ENCODE measurements at places on chromosomes 4 and X.

- no peak for DNase-seq
Observed at GRCh38 chr4:146975527-146975926, 29.9 kb upstream of the TTC29 start.

DNA sequence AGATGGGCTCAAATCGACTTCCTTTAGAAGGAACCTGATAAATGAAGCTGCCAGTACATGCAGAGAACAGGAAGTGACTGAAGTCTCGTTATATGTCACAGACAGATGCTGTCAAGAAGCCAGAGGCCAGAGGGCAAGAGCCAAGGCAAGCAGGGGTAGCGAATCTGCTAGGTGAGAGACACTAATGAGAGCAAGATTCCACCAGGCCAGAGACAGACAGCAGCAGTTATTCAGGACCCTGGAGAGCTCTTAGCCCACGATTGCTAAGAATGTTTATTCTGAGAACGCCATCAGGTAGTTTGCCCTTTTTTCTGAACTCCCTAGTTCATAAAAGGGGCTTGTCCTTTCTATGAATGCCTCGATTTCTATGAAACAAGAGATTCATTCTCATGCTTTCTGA, 73.7 kb downstream of the BEND2 start:
- DNase-seq, result no peak

GRCh38 chrX:44267116-44267515, 76.4 kb downstream of the EFHC2 start:
- no peak for DNase-seq

- no peak for DNase-seq
Observed at GRCh38 chr4:124390861-124391260, 321.7 kb downstream of the ANKRD50 start.

- DNase-seq, result no peak
Observed at GRCh38 chr4:164357957-164358356, 396.0 kb upstream of the SMIM31 start.

GRCh38 chr4:158769175-158769921, 522 bp downstream of the FNIP2 start:
- peak; percentile 12 for DNase-seq

DNA sequence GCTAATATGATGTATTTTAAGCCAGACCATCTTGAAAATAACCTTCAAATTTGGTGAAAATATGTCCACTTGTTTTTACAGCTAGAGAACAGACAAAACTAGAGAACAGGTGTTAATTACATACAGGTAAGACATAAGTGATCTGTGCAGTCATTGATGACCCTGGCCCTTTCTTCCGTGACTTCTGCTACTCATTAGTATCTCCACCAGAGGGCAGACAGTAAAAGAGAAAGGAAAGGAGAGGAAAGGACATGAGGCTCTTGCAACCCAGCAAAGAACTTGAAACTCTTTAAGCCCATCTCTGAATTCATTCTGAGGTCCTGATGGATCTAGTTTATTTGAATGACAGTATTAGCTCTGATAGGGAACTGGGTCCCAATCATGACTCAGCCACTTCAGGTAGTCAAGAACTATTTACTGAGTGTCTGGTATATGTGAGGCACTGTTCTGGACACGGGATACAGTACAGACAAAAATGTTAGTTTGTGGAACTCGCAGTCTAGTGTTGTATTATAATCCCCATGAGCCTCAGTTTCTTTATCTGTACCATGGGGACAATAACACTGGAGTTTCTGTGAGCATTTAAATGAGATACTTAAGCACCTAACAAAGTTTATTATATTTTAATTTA, 121.0 kb upstream of the TEX13D start:
- DNase-seq, result no peak

- no peak for DNase-seq
Observed at GRCh38 chr4:16416601-16417000, 190.3 kb upstream of the TAPT1 start.

GRCh38 chr4:104015680-104016079, 295.9 kb upstream of the TACR3 start:
- no peak for DNase-seq

DNA sequence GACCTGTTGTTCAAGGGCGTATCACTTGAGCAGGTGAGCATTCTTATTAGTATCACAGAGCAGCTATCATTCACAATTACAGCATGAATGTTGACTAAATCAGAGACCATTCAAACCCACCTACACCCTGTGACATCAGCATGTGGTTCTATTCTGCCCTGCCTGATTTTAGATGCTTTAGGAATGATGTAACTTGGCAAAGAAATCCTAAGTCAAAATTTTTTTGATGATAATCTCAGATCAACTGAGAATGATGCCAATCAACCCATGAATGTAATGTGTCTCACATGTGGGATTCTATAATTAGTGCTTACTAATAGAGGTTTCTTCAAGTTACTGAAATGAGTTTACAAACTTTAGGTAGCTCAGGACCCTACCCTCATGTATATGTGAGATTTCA, 13.4 kb upstream of the CHIC2 start:
- DNase-seq, result no peak

- DNase-seq, result no peak
Observed at GRCh38 chrX:113455582-113455981, 615.0 kb upstream of the AMOT start.

DNA sequence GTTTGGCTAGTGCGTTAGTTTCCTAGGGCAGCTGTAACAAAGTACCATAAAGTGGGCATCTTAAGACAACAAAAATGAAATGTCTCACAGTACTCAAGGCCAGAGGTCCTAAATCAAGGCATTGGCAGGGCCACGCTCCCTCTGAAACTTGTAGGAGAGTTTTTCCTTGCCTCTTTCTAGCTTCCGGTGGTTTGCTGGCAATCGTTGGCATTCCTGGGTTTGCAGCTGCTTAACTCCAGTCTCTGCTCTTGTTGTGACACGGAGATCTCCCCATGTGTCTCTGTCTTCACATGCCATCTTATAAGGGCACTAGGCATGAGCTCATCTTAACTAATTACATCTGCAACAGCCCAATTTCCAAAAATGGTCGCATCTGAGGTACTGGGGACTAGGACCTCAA, 362.0 kb upstream of the BOD1L1 start:
- DNase-seq, result no peak

DNA sequence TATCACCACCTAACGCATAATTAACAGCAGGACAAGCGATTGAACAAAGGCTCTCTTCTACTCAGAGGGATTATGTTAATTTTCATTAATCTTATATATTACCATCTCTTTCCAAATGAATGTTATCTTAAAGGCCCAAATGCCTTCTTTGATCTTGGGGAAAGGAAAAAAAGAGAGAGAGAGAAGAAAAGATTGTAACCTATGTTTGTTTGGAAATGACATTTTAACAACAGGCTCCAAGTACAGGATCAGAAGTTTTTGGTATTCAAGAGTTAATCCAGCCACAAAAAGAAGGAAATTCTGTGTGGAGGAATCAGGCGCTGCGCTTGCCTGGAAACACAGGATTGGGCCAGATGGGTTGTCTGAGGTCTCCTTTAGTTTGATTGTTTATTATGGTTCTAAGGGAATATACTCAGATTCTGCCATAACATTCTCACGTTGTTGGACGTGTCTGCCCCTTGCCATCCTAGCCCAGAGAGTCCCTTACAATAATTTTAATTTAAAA, 100.7 kb upstream of the STX18 start:
- DNase-seq, result no peak

- no peak for DNase-seq
Observed at GRCh38 chr4:125582302-125582701, 267.5 kb downstream of the FAT4 start.

- DNase-seq, result no peak
Observed at GRCh38 chrX:46400530-46401443, 144.4 kb downstream of the ZNF674 start.

GRCh38 chrX:56751071-56751470, 22.0 kb downstream of the NBDY start:
- no peak for DNase-seq

DNA sequence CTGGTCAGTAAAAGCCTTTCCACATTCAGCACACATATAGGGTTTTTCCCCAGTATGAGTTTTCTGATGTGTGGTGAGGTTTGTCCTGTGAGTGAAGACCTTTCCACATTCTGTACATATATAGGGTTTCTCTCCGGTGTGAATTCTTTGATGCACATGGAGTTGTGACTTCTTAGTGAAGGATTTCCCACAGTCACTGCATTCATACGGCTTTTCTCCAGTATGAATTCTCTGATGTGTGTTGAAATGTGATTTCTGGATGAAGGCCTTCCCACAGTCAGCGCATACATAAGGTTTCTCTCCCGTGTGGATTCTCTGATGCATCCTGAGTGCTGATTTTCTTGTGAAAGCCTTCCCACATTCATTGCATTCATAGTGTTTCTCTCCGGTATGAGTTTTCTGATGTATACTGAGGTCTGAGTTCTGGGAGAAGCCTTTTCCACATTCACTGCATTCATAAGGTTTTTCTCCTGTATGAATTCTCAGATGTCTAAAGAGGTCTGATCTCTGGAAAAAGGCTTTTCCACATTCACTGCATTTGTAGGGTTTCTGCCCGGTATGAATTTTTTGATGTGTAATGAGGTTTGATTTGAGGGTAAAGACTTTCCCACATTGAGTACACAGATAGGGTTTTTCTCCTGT, 34.7 kb downstream of the ZNF41 start:
- DNase-seq, result no peak

DNA sequence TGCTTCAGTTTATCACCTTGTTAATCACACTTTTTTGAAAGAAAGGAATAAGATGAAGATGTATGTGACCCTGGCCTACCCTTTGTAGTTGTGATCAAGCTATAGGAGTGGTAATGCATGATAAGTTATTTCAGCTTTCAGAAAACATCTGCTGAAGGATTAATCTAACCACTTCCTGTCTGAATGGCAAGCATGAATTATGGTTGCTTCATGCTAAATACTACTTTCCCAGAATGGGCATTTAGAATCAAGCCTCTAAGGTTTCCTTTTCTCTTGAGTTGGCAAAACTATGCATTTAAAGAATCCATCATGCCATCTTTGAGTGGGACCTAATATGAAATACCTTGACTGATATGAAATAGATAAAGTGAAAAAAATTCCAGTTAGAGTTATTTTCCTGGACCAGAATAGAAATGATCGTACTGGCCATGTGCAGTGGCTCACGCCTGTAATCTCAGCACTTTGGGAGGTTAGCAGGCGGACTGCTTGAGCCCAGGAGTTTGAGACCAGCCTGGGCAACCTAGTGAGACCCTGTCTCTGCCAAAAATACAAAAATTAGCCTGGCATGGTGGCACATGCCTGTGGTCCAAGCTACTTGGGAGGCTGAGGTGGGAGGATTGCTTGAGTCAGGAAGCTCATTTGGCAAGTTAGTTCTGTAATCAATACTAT, 59.1 kb downstream of the ANXA3 start:
- DNase-seq, result no peak

DNA sequence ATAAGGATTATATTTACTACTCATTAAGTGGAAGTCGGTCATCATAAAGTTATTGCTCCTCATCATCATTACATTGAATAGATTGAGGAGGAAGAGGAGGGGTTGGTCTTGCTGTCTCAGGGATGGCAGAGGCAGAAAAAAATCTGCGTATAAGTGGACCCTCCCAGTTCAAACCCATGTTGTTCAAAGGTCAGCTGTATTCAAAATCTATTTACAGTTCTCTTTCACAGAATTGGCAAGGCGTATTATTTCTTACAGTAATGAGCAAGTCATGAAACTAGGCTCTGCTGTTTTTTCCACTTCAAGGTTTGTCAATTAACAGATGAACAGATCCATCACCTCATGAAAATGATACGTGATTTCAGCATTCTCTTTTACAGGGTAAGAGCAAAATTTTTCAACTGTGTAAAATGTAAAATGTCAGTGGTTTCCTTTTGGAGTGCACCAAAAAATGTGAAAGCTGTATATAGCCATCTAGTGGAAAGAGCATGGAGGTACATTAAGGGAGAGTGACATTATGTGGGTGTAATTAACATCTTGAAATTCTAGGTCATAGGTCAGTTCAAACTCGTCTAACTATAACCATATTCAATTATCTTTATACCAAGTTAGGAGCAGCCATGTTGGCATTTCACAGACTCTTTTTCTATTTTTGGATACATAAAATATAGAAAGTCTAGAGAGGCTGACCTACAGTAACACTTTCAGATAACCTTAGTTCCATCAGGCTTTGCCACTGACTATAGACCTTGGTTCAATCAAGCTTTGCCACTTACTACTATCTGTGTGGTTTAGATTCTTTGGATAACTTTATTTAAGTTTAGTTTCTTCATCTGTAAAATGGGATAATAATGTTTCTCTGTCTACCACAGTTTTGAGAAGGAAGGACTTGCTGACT, 30.1 kb downstream of the NEIL3 start:
- no peak for DNase-seq

GRCh38 chr4:113844369-113844768, 82.8 kb upstream of the CAMK2D start:
- no peak for DNase-seq

DNA sequence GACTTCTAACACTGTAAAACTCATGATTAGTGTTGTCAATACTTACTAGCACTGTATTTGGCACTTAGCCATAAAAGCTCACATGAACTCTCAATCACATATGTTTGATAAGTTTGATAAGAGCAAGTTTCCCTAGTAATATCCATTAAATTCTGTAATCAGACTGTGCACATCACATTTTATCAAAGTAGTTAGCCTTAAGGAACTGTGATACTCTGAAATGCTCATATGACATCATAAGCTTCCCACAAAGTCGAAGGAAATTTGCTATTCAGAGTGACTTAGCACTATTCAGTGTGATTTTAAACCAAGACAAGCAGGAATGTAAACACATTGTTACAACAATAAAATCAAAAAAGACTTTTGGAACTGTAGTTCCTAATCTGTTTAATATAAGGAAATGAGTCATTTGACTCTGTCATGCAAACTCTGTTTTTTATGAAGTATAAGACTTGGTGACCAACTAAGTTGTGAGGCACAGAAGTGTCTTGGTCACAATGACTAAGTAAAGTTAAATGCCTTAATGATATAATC, 6.7 kb downstream of the SLC7A11 start:
- no peak for DNase-seq

GRCh38 chr4:25658357-25658771, 2.7 kb downstream of the SLC34A2 start:
- no peak for DNase-seq

- no peak for DNase-seq
Observed at GRCh38 chr4:127734976-127735375, 4.8 kb downstream of the SLC25A31 start.

- DNase-seq, result no peak
Observed at GRCh38 chr4:126799971-126800574, 832.7 kb upstream of the INTU start.

DNA sequence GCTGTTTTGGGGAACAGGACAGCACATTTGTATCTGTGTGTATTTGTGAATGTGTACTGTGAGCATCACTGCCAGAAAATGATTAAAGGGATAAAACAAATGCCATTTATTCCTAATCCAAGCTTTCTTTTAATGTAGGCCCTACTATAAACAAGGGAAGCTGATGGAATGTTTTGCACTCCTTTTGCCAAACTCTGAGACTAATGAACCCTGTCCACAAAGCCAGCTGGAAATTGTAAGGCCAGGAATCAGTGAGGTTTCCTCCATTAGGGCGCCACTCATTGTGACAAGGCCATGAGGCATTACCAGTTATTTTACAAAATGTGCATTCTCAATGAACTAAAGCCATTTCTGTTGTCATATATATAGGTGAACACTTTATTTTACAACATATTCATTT, 163.0 kb upstream of the NAP1L5 start:
- no peak for DNase-seq

GRCh38 chrX:132395026-132395425, 93.8 kb downstream of the MBNL3 start:
- no peak for DNase-seq
